NCI-H2081 (cell line): ENCODE measurements at places on chromosomes 13 and 19.

DNA sequence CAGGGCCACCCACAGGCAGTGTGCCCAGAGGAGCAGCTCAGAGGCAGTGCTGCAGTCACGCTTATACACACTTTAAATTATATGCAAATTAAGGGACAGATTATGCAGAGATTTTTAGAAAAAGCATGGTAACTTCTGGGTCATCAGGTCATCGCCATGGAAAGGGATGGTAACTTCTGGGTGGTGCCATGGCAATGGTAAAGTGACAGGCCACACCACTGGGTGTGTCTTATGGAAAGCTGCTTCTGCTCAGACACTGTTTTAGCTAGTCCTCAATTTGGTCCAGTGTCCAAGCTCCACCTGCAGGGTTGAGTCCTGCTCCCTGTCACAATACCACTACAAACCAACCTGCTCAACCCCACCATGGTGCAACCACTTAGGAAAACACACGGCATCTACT lies 29.9 kb upstream of the LSM14A start:
- DNase-seq: no peak

DNA sequence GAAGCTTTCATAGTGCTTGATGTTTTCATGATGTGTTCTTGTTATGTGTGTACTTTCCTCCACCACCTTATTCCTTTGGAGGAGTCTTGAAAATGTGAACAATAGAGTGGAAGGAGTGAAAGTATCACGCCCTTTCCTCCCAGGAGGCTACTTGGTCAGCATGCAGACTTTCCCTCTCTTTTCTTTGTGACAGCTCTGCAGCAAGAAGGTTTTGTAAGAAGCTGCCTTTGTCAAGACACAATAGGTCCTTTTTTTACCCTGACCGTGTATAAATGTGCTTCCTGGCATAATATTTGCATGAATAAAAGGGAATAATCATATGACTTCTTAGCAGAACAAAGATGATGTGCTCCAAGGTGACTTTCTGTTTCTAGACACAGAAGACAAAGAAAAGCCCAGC lies 882.6 kb upstream of the SLITRK5 start:
- no peak for DNase-seq

DNA sequence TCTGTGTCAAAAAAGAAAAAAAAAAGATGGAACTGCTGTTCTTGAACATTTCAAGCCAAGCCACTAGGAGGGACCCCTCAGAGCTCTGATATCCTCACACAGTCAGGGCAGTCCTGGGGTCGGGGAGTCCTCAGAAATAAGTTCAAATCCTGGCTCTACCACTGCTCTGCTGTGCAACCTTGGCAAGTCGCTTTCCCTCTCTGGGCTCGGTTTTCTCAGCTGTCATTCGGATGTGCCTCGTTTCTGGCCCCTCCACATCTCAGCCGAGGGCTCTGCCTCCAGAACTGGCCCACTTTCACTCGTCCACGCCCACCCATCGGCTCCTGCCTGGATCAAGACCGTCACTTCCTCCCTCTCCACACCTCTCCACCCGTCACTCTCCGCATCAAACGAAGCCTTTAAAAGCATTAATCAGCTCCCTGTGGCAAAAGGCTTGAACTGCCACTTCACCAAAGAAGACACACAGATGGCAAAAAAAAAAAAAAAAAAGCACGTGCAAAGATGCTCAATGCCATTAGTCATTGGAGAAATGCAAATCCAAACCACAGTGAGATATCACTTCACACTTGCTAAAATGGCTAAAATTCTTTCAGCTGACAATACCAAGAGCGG lies 7.4 kb upstream of the ZNRF4 start:
- no peak for DNase-seq

- DNase-seq: no peak
Measured at GRCh38 chr19:49767381-49767780, 580 bp downstream of the AP2A1 start.

GRCh38 chr19:9836021-9836420 lies 903 bp downstream of the PIN1 start:
- DNase-seq: peak; percentile 41
